ENCODE measurements at places on chromosomes 6 and 20.

GRCh38 chr20:7879883-7880282 is 60.4 kb downstream of the HAO1 start:
- no peak for DNase-seq

GRCh38 chr6:36682328-36683144 is 4.0 kb downstream of the CDKN1A start:
- DNase-seq: no peak

- DNase-seq: no peak
Observed at GRCh38 chr6:35191889-35192288, 21.9 kb upstream of the SCUBE3 start.

DNA sequence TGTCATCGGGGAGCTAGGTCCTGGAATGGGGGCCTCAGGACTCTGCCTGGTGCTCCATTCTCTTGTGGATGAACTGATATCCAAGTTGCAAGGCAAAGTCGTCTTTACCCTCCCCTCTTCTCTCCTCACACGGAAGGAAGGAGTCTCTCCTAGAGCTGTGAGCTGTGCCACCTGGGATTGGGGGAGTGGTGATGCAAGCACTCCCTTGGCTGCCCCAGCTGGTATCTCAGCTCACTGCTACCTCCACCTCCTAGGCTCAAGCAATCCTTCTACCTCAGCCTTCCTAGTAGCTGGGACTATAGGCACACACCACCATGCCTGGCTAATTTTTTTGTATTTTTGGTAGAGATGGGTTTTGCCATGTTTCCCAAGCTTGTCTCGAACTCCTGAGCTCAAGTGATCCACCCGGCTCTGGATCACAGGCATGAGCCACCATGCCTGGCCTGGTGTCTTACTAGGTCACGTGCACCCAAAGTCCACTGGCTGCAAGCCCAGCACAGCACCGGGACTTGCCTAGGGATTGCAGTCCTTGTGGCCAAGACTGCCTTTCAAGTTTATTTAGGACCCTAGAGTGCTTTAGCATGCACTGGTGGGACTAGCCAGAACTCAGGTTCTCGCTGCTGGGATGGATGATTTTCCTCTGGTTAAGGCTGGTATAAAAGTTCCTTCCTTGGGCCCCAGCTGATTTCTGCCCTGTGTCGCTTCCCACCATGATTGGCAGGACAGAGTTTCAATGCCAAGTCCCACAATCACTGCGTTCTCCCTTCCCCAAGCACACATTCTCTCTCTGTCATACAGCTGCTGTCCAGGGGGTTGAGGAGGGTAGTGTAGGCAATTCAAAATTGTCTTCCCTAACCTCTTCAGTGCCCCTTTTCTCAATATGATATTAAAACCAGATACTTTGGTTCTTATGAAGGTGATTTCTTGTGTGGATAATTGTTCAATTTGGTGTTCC is 33.5 kb downstream of the SMAP1 start:
- DNase-seq: no peak

GRCh38 chr20:35886537-35886936 is 67.8 kb downstream of the SCAND1 start:
- no peak for DNase-seq

- DNase-seq: no peak
Observed at GRCh38 chr6:61586934-61587537, 699.0 kb downstream of the KHDRBS2 start.

- DNase-seq: no peak
Observed at GRCh38 chr6:168129292-168130167, 50.5 kb upstream of the FRMD1 start.

GRCh38 chr6:4319981-4320683 is 184.8 kb upstream of the ECI2 start:
- no peak for DNase-seq

GRCh38 chr6:19024737-19025136 is 637.6 kb downstream of the RNF144B start:
- no peak for DNase-seq

DNA sequence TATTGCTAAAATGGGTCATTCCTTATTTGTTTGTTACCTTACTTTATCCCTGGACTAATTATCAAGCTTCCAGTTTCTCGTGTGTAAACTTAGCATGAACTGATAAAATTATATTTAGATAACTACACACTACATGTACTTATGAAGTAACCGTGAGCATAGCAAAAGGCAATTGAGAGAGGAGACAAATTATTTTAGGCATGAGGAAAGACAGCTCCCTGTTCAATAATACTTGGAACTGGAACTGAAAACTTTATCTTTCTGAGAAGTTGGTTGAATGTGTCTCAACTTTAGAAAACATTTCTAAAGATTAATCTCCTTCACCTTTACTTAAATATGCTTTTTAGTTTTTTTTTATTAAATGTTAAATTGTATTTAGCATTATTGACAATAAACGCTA is 11.4 kb downstream of the CRISP3 start:
- no peak for DNase-seq

DNA sequence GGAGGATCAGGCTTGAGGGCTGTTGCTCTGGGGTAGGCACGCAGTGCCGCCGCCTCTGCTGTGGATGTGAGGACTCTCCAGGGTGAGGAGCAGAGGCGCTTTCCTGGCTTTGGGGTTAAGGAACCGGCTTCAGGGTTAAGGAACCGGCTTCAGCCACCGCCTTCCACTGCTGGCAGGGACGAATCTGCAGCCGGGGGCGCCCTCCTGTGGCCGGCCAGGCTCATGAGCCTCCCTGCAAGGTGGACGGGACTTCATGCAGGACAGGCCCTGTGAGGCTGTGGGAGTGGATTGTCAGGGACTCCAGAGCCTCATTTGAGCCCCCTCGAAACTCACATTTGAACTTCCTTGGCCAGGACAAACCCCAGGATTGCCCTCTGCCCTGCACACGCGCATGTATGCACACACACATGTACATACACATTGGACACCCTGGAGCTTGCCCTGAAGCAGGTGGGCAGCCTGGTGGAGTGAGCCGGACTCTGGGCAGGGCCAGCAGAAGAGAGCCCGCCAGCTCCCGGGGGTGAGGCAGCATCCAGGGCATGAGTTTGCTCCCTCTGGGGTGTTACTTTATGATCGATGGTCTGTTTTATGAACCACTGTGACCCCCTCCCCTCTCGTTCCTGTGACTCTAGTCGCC is 146.9 kb downstream of the PHACTR3 start:
- DNase-seq: no peak

DNA sequence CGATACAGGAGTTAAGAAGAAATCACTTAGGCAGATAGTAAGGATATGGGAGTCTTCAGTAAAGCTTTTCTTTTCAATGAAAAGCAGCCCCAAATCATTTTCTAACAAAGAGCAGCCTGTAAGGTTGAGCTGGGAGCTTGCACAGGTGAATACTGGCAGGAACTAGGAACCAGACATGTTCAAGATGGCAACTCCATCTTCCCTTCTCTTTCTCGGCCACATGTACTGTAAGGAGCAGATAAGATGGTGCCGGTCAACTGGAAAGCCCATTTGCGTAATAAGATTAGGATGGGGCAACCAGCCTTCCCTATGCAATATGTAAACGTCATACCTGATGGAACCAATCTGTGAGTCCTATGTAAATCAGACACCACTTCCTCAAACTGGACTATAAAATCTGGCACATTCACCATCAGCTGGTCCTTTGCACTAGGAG is 46.2 kb upstream of the RNGTT start:
- no peak for DNase-seq

- no peak for DNase-seq
Observed at GRCh38 chr20:41534170-41534569, 84.0 kb downstream of the CHD6 start.

DNA sequence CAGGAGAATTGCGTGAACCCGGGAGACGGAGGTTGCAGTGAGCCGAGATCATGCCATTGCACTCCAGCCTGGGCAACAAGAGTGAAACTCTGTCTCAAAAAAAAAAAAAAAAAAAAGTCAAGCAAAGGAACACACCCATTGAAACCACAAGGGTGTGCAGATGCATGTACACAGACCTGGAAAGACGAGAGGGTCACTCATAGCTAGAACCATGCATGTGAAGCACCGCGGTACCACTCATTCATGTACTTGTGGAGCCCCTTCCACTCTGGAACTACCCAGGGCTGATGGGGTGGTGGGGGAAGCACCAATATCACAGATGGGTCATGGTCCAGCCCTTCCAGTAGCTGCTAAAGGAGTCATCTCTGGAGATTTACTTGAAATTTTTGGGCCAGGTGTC is 7.4 kb upstream of the TJAP1 start:
- DNase-seq: no peak

- DNase-seq: no peak
Observed at GRCh38 chr6:150301846-150302519, 66.8 kb upstream of the IYD start.
